T-helper 1 cell treated with Interleukin-12 subunit alpha and Interleukin-12 subunit beta and Interleukin-4 antibody, amounts not matched to agents 30 ng/mL and 1 ng/mL, for 36 hours (primary cell): ENCODE measurements at places on chromosomes 5 and 9. TPM values are rescaled to one million over a fixed set of nuclear protein-coding genes. Genes with fewer than 3 reads are reported as not detected.

The PRDM9 gene
- total RNA-seq, result not detected in 2 replicates

The TAF11L10 gene
- total RNA-seq, result not detected in 2 replicates

The BTNL9 gene
- total RNA-seq, result not detected in 2 replicates

The FAM163B gene
- total RNA-seq, result not detected in 2 replicates

The TDRD7 gene
- 15.7 and 16.6 TPM in 2 replicates for total RNA-seq

The STPG3 gene
- total RNA-seq, result 0.27 TPM in 1 of 2 replicates, not detected in the other

The SLC34A3 gene
- total RNA-seq, result not detected in 2 replicates

The UBE2QL1 gene
- 0.39 and 0.41 TPM in 2 replicates for total RNA-seq

The SKIC3 gene
- 69.7 and 72.6 TPM in 2 replicates for total RNA-seq

The SPTAN1 gene
- total RNA-seq, result 354 and 362 TPM in 2 replicates

The SH3TC2 gene
- not detected in 2 replicates for total RNA-seq

The PRXL2C gene
- 5.4 and 6.7 TPM in 2 replicates for total RNA-seq

The PCDHA13 gene
- not detected in 2 replicates for total RNA-seq

The AMBP gene
- not detected in 2 replicates for total RNA-seq

The IL4 gene
- total RNA-seq, result 12.7 and 12.8 TPM in 2 replicates

The PCDHB7 gene
- total RNA-seq, result not detected in 2 replicates

The HRCT1 gene
- total RNA-seq, result not detected in 2 replicates

The RELL2 gene
- total RNA-seq, result 18.2 and 19.3 TPM in 2 replicates

The PCDHB4 gene
- total RNA-seq, result not detected in 2 replicates

The ROR2 gene
- 6.6 and 7.4 TPM in 2 replicates for total RNA-seq

The ITGA2 gene
- 5.4 and 5.5 TPM in 2 replicates for total RNA-seq

The PCDHAC2 gene
- total RNA-seq, result not detected in 2 replicates

The DRD1 gene
- total RNA-seq, result not detected in 2 replicates
